ENCODE measurements at places on chromosomes 4 and X.

DNA sequence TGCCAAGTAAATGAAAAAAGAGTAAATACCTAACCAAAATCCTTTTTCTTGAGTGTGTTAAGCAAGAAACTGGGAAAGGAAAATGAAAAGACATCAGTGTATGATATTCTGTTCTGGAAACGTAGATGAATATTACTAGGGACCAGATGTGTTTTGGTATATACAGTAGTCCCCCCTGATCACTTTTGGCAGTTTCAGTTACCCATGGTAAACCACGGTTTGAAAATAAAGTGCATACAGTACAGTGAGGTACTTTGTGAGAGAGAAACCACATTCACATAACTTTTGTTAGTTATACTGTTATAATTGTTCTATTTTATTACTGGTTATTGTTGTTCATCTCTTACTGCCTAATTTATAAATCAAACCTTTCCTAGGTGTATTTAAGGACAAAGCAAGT lies 250.9 kb downstream of the TENM3 start:
- DNase-seq: no peak

DNA sequence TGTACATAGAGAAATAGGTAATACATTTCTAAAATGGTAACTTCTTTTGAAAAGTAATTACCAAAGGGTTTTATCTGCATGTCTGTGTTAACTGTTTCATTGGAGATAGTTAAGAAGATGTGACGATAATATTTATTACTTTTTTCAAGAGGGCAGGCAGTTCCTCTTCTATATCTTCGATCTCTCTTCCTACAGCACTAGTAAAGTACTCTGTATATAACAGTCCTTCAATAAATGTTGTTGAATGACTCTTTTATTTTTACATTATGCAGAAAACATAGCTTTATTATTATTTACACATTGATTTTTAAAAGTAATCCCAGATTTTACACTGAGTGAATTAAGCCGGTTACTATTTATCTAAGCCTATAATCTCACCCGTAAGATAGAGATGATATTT lies 51.8 kb downstream of the TMPRSS11E start:
- DNase-seq: no peak

DNA sequence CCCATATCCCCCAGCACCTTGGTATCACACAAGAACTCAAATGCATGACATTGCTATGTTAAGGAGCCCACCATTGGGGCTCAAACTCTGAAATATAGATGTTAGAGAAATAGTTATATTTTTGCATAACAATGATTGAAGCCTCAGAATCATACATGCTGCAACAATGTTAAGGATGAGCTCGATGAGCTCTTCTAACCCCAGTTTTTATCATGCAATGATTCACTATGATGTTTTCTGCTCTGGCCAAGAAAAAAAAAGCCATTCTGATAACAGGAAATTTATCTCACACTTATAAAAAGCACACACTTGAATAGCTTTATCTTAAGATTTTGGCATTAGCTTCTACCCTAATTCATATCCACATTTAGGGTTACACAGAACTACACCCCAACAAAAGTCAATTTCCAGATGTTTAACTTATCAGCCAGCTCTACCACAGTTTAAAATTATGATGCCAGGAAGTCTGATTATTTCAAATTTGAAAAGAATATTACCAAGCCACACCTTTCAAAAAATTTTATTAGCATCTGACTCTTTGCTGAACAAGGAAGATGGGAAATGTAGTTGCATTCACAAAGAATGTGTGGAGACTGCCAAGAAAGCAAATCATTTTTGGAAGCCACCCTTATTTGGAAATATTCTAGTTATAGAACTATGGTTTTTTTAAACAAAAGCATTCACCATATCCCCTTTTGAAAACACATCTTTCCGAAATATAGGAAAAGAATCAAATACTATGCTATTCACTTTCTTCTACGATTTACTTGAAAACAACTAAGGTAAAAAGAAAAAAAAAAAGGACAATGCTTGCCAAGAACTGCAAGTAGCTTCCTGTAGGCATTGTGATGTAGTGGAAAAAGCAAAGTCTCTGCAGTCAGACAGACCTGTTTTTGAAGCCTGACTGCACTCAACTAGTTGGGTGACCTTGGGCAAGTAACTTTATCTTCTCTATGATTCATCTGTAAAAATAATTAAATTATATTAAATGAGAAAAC lies 100.8 kb upstream of the PLS3 start:
- no peak for DNase-seq

GRCh38 chrX:148530464-148531077 lies 30.2 kb downstream of the AFF2 start:
- DNase-seq: peak; percentile 11

DNA sequence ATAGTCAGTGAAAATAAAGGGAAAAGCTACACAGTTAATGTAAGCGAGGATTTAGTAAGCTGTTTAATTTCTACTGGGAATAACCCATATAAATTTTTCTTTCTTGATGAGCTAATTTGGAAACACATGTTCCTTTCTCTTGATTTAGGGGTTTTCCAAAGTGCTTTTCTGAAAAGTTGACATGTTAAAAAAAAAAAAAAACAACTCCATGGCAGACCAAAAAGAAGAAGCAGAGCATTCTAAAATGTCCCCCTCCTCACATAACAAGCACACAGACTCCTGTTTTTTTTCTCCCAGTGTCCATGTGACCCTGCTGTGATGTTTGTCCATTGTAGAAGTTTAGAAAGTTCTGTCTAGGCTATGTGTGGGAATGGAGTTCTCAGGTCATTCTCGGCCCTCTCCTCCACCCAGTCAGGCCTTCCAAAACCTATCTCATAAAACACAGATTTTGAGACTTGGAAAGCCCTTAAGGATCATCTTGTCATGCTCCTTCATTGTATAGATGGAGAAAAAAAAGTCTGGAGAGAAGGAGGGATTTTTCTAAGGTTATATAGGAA lies 792 bp downstream of the CLIC2 start:
- DNase-seq: no peak

Measured in mesendoderm (in vitro differentiated cells).